Naive B cell (primary cell): ENCODE measurements at places on chromosomes 6 and 20. TPM values are rescaled to one million over a fixed set of nuclear protein-coding genes. Genes with fewer than 3 reads are reported as not detected.

GRCh38 chr6:128316258-128316929 is 204.0 kb downstream of the PTPRK start:
- DNase-seq, result no peak

Gene MOXD1
- 11.4 TPM for polyA plus RNA-seq

DNA sequence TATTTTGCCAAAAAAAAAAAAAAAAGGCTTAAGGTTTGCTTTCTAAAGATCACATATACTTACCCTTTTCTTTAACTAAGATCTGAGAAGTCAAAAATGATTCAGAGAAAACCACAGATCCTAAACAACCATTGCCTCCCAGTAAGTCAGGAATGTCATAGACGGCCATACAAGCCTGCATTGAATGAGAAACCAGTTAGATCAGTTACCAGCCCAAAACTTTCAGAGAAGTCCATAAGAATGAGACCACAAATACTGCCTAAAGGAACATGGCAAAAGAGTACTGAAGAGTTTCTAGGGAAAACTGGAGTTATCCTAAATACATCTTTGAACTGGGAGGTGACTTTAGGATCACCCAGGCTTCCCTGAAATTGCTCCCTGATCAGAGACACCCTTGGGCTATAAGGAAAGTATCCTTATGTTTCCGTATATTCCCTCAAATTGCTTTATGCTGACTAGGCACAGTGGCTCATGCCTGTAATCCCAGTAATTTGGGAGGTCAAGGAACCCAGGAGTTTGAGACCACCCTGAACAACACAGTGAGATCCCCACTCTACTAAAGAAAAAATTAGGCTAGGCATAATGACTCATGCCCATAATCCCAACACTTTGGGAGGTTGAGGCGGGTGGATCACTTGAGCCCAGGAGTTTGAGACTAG is 79.4 kb upstream of the SLC4A11 start:
- DNase-seq, result no peak

DNA sequence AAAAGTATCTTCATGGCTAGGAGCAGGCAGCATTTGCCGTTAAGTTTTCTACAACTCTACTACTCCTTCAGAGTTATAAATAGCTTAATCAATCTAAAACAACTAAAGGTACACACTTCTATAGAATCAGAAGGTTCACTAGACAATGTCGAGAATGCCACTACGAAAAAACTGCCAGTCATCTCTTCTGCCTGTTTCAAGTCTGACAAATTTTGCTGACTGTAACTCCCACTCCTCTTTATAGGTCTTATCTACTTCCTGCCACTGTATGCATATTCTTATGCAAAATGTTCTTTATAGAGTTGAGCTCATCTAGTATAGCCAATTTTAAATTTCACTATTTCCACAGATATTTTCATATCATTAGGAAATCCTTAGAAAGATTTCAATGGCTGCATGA is 160.1 kb downstream of the EYS start:
- DNase-seq, result no peak

DNA sequence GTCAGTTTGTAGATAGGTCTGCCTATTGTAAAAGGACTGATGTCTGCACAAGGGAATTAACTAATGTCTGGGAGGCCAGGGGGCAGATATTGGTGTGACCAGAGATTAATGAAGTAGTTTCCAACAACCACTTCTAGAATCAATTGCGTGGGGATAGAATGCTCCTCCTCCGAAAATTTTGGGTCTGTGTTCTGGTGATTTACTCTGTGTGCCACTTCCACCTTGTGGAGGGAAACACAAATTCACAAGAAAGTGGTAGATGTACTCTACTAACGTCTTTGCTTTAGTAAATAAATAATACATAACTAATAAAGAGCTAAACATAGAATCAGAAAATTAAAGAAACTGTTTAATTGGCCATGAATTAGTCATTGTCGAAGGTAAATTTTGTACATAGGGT is 25.5 kb downstream of the TMEM14A start:
- DNase-seq, result no peak

GRCh38 chr6:132084811-132085509 is 133.8 kb upstream of the CCN2 start:
- DNase-seq, result no peak
